ENCODE measurements at places on chromosomes 2 and 18.

DNA sequence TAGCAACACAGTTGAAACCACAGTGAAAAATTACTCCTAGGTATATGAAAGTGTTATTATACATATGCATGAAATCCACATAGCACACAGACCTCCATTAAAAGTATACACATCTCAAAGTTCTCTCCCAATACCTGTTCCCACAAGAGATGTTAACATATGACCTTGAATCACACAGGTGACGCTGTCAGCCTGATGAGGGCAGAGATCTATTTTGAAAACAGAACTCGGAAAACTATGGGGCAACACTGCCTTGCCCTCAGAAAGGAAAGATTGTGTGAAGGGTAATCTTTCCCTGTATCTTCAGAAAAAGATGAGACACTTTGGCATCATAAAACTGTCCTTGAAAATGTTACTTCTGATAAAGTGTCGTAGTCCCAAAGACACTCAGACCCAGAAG, 82.7 kb downstream of the DYM start:
- no peak for DNase-seq

GRCh38 chr2:134334542-134335353, 80.9 kb downstream of the MGAT5 start:
- no peak for DNase-seq

DNA sequence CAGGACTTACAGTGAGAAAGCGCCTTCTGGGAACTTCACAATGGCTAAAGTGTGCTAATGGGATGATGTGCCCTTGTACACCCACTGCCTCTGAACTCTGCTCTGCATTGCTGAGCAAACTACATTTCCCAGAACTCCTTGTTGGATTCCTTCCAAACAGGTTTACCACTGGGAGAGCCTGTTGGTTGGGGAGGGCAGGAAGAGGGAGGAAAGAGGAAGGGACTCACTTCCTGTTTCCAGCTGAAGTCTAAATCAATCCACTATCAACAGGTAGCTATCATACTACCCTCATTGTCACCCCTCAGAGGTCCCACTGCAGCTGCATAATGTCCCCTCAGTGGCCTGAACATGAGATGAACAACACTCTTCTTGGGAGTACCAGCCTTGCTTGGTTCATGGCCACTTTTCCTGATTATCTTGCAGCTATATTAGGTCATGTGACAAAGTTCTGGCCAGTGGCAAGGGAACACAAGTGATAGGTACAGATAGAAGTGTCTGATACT, 109.7 kb downstream of the MSH2 start:
- peak; percentile 47 for DNase-seq

DNA sequence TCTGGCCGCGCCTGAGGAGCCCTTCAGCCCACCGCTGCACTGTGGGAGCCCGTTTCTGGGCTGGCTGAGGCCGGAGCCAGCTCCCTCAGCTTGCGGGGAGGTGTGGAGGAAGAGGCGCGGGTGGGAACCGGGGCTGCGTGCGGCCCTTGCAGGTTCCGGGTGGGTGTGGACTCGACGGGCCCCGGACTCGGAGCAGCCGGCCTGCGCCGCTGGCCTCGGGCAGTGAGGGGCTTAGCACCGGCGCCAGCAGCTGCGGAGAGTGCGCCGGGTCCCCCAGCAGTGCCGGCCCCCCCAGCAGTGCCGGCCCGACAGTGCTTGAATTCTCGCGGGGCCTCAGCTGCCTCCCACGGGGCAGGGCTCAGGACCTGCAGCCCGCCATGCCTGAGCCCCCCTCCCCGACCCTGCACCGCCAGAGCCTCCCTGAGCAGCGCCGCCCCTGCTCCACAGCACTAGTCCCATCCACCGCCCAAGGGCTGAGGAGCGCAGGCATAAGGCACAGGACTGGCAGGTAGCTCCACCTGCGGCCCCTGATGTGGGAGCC, 534.2 kb downstream of the ZNF804A start:
- DNase-seq = no peak

DNA sequence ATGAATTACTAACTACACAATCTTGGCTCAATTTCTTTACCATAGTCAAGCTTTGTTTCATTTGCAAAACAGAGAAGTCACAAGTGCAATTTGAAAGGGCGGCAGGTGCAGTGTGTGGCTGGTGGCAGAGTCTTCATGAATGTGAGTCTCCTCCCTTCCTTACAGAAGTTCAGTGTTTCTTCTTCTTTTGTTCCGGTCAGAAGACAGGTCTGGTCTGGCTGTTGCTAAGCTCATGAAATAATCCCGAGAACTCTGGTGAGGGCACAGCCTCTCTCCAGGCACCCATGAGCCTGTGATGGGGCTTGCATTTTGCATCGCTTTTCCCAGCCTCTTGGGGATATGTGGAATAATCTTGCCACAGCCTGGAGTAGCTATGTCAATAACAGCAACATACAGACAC, 824.8 kb upstream of the SALL3 start:
- no peak for DNase-seq

GRCh38 chr2:118667964-118668363, 179.5 kb downstream of the EN1 start:
- DNase-seq = no peak

GRCh38 chr2:201860636-201861066, 54.3 kb downstream of the CDK15 start:
- peak; percentile 60 for DNase-seq

- DNase-seq = no peak
Measured at GRCh38 chr2:214807653-214808052, 1.8 kb downstream of the BARD1 start.

- DNase-seq = no peak
Measured at GRCh38 chr2:182144041-182144775, 158.6 kb downstream of the PPP1R1C start.

DNA sequence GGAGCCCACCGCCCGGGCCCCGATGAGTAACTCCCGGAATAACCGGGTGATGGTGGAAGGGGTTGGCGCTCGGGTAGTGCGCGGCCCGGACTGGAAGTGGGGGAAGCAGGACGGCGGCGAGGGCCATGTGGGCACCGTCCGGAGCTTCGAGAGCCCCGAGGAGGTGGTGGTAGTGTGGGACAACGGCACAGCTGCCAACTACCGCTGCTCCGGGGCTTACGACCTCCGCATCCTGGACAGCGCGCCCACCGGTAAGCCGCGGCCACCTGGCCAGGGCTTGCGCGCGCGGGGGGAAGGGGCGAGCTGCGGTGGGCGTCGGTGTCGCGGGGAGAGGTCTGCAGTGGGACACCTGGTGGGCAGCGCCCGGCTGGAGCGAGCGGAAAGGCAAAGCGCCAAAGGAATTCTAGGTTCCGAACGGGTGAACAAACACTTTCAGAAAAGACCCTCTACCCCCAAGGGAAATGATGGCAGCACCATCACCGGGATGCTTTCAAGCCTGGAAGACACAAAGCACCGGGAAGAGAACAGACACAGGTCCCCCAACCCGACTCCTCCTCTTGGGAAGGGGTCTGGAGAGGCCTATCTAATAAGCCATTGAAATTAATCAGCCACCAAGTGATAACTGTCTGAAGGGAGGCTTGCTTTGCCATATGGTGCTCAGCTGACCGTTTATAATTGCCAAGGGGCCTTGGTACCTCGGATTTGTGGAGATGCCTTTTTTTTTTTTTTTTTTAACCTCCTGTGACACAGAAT, 1.1 kb downstream of the MIB1 start:
- no peak for DNase-seq

GRCh38 chr18:36200354-36200771, 13.1 kb downstream of the MOCOS start:
- no peak for DNase-seq

DNA sequence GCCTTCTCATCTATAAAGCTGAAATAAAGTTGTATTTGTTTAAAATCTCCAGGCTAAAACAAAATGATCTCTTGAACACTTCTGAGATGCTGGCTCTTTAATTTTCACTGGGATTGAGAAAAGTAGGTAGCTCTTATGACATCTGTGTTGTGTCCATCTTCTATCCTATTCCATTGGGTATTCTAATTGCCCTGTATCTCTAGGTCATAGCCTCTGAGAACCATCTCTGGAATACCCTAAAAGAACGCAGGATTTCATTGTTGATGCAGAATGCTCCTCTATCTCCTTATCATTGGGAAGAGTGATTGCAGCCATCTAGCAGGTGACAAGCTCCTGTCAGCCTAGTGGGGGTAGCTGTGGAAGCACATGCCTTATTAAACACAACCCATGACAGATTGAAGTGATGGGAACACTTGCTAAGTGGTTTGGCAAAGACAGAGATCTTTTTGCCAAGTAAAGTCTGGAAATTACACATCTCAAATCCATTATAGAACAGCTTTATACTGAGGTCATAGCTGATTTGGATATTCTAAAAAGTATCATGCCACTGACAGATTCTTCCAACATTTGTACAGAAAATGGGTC, 178.2 kb downstream of the TDRD15 start:
- no peak for DNase-seq

- DNase-seq = no peak
Measured at GRCh38 chr2:163658556-163658955, 77.3 kb downstream of the FIGN start.

DNA sequence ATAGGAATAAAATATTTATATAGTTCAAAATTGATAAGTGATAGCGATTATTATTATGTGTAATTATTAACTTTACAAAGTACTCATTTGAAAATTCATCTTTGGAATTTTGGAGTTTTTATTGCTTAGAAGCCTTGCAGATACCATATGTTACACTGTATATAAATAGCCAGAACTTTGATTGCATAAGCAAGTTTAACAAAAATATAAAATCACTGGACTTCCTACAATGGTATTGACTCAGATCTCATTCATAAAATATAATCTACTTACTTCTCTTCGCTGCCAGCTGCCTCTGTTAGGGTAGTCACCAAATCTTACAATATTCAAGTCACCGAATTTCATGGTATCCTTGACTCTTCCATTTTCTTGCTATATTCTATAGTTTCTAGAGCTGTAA, 22.5 kb downstream of the KLHL14 start:
- DNase-seq = no peak

DNA sequence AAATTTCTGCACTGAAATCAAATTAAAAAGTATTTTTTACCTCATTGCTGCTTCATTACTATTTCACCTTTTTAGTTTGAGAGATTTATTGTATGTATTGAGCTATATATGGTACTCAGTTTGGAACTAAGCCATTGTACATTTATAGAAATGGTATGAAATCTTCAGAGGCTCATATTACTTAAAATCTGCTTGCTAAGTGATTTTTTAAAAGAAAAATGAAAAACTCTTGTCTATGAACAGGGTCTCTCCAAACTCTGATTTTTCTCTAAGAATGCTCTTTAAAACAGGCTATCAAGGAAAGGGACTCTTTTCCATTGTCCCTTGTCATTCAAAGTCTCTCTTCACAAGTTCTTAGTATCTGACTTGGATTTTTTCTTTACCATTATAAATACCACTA, 31.8 kb downstream of the C1D start:
- DNase-seq = no peak

GRCh38 chr2:36387258-36387916, 31.8 kb downstream of the CRIM1 start:
- DNase-seq = no peak

- peak; percentile 28 for DNase-seq
Measured at GRCh38 chr18:48023334-48024008, 93.0 kb upstream of the SMAD2 start.

DNA sequence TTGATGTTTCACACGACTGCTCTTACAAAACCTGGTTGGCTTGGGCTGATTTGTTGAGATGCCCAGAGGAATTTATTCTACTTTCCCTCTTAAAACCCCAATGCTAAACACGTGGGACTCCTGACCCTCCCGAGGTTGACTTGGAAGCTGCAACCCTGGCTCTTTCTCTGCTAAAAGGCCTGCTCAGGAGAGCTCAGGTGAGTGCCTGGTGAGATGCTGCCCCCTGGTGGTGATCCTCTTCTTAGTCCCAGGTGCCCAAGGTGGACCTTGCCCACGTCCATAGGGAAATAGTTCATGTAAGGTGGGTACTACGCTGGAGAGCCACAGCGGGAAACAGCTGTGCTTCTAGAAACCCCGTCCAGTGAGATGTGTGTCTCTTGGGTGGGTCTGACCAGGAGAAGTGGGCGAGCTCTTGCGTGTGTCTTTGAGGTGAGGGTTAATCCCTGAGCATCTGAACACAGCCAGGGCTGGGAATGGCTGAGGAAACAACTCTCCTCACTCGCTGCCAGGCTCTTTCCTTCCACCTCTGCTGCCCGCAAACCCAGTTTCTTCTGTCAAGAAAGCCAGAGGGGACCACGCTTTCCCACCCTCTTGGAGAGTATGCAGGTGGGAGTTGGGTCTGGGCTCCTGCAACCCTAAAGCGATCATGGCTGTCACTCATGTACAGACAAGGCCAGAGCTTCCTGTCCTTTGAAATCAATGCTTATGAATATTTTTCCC, 25.5 kb upstream of the PXDN start:
- DNase-seq = no peak

DNA sequence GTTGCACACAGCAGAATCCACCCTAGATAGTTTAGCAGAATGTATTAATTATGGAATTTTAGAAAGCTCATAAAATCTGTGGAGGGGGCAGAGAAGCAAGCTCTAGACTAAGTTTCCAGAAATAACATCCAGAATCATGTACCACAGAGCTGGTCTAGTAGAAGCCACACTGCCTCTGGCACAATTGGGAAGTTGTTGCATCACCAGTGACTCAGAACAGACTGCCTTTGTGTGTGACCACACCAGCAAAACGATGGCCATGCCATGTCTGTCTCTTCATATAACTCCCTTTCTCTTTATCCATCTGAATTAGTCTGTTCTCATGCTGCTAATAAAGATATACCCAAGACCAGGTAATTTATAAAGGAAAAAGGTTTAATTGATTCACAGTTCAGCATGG, 158.9 kb downstream of the CCDC148 start:
- DNase-seq = peak; percentile 91

- DNase-seq = no peak
Measured at GRCh38 chr18:26206488-26206887, 19.8 kb upstream of the TAF4B start.

DNA sequence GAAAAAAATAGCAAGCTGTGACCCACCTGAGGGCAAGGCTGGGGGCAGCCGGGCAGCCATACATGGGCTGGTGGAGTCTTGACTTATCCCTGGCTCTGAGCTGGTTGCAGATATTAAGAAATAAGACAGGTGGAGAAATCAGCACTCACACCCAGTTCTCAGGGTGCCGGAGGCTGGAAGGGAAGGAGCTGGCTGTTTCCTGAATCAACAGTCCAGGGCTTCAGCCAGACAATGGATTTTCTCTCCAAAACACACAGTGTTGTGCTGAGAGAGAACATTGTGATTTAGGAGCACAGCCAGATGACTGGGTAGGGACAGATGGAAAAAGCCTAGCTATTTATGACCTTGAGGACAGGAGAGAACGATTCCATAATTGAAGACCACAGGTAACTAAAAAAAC, 208.8 kb downstream of the LDLRAD4 start:
- no peak for DNase-seq

GRCh38 chr2:230778350-230779063, 65.9 kb downstream of the CAB39 start:
- DNase-seq = no peak

GRCh38 chr2:8857709-8858108, 20.3 kb upstream of the KIDINS220 start:
- DNase-seq = no peak

GRCh38 chr2:27264253-27264752, 1.5 kb upstream of the SLC30A3 start:
- DNase-seq = no peak

DNA sequence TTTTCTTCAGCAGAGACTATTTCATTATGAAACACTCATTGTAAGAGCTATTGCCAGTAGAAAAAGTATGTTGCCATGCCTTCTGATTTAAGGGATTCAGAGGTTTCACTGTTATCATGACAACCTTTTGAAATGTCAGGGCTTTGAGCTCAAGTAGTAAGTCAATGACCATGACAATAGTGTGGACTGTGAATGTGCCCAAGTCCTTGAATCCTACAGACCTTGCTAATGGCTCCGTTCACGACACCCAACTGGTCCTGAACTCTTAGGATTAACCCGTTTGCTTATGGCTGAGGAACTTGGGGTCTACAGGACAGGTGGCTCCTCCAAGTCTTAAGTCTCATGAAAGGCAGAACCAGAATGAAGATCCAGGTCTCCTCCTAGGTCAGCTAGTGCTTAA, 17.6 kb upstream of the KIDINS220 start:
- no peak for DNase-seq
